Hepatocyte (in vitro differentiated cells): ENCODE measurements at places on chromosomes 4 and X.

GRCh38 chrX:132413459-132413858 is 75.4 kb downstream of the MBNL3 start:
- H3K4me3 ChIP-seq: no peak overlapping the region
- no peaks in the 10 kb centered on the region for H3K27me3 ChIP-seq
- H3K36me3 ChIP-seq: no peaks in the 10 kb centered on the region
- no peak overlapping the region for H3K27ac ChIP-seq
- H3K4me1 ChIP-seq: peaks cover 8% of the 10 kb centered on the region

GRCh38 chr4:114087596-114088230 is 108.3 kb upstream of the ARSJ start:
- no peak for DNase-seq
- no peaks in the 10 kb centered on the region for H3K36me3 ChIP-seq
- H3K4me3 ChIP-seq: no peak overlapping the region

DNA sequence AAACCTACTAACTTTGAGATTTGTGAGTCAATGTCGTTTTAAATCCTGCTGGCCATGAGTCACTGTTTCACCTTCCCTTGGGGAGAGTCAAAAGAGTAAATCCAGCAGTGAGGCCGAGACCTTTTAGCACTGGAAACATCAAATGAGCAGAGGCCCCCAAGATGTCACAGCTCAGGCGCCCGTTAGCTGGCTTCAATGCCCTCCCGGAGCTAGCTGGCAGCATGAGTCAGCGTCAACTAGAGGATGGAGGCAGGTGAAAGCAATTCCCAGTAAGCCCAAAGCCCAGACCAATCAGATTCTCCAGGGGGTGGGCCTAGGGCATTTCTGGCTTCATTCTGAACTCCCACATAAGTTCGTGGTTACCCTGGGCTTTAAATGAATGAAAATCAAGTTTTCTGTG is 170.9 kb downstream of the CLCN4 start:
- H3K27me3 ChIP-seq: no peaks in the 10 kb centered on the region
- H3K4me1 ChIP-seq: no peaks in the 10 kb centered on the region
- no peaks in the 10 kb centered on the region for H3K36me3 ChIP-seq
- no peak for DNase-seq
- no peak overlapping the region for H3K4me3 ChIP-seq

DNA sequence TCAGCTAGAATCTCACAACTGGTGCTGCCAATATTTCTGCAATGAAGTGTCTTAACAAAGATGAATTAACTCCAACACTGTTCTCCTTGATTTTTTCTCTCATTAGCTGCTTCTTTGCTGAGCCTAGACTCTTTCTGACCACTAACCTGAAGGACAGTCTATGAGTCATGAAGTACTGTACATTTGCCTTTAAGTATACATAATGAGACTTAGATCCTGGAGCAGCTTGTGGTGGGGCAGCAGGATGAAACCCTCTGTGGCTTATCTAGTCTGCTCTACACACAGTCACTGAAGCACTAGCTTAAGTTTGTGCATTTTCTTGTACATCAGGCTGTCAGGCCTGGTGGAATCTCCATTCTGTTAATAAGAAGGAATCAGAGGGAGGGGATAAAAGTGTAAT is 307.4 kb upstream of the SMIM31 start:
- H3K27me3 ChIP-seq: no peaks in the 10 kb centered on the region
- H3K36me3 ChIP-seq: no peaks in the 10 kb centered on the region
- no peak overlapping the region for H3K27ac ChIP-seq
- no peak for DNase-seq
- no peak overlapping the region for H3K4me3 ChIP-seq

DNA sequence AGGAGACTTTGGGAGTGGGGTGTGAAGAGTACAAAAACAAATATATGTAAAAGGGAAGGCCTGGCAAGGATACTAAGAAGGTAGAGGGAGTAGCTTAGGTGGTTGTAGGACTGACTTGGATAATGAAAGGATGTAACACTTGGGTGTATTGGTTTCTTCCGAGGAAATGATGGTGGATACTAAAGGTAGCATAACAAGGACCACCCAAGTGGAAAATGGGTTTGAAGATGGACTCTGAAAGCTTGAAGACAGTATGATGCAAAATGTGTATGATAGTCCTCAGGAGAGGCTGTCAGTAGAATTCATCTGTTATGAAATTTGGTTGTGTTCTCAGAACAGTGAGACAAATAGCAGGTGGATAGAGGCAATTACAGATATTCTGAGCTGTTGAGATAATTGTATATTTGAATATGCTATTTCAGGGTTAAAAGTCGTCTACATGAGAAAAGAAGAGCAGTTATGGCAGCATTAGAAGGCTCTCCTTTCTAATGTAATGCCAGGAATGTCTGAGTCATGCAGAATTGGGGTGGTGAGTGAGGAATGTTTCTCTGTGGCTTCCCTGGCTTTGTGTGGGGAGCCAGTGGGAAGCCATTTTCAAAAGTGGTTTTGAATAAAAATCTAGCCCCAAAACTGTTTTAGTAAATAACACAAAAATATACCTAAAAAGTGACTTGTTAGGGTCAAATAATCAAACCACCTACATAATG is 75.6 kb downstream of the FHIP1A start:
- H3K27ac ChIP-seq: no peak overlapping the region
- H3K4me3 ChIP-seq: no peak overlapping the region
- no peaks in the 10 kb centered on the region for H3K36me3 ChIP-seq
- H3K27me3 ChIP-seq: no peaks in the 10 kb centered on the region
- H3K4me1 ChIP-seq: peaks cover 7% of the 10 kb centered on the region

DNA sequence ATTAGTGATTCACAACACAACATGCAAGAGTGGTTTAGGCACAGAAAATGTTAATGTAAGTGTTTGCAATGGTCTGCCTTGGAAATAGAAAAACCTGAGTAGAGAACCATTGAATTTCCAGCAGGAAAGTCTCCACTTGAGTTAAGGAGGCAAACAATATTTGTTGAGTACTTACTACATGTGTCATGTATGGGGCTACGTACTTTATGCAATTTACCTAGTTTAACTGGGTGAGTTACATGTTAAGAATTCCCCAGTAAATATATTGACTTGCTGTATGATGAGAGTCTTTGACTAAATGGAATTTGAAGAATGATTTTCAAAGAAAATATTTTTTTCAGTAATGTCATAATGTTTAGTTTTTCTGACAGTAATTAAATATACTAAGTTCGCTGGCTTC is 7.8 kb upstream of the NPNT start:
- no peak overlapping the region for H3K4me3 ChIP-seq
- H3K27ac ChIP-seq: no peak overlapping the region
- no peaks in the 10 kb centered on the region for H3K36me3 ChIP-seq
- no peak for DNase-seq
- no peaks in the 10 kb centered on the region for H3K27me3 ChIP-seq

DNA sequence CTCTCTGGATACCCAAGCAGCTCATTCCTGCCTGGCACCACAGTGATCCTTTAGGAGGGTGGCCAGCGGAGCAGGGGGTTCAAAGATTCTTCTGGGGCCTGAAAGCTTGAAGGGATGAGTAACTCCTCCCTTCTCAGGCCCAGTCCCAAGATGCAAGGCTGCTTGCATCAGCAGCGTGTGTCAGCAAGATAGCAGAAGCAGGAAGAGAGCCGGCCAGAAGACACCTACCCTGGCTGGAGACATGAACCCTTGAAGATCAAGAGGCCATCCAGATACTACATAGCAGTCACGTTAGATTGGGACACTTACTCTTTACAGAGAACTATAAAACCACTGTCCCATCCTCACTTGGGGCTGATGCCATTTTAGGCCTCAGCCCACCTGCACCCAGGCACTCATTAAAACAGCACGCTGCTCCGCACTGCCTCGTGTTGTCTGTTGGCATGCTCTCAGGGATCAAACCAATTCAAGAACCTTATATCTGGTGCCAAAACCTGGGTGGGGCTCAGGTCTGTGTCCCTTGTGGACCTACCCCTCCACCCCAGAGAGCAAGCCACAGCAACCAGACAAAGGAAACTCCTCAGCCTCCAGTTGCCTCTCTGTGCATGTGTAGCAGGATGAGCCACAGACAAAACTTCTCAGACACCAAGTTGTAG is 6.5 kb downstream of the UGT2B17 start:
- no peak overlapping the region for H3K4me3 ChIP-seq
- no peak for DNase-seq
- no peaks in the 10 kb centered on the region for H3K36me3 ChIP-seq
- no peak overlapping the region for H3K27ac ChIP-seq
- no peaks in the 10 kb centered on the region for H3K4me1 ChIP-seq

DNA sequence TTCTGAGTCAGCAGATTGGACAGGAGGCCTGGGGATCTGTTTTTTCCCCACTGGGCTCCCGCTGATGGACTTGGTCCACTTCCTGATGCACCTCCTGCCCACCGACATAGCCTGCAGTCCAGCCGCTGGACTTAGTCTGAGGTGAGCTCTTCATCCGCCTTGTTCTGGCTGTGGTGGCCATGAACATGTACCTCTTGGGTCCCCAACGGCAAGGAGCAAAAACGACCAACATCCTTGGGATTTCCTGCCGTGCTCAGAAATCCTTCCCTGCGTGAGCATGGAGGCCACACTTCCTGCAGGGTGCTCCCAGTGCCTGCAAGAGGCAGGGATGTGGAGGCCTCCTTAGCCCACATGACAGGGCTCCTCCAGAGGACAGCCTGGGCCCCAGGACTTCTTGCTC is 76.8 kb downstream of the CRMP1 start:
- DNase-seq: no peak
- H3K4me1 ChIP-seq: no peaks in the 10 kb centered on the region
- no peak overlapping the region for H3K4me3 ChIP-seq

GRCh38 chrX:115134382-115134781 is 54.8 kb upstream of the RBMXL3 start:
- no peak overlapping the region for H3K27ac ChIP-seq
- H3K4me3 ChIP-seq: no peak overlapping the region
- H3K4me1 ChIP-seq: no peaks in the 10 kb centered on the region
